ENCODE measurements at places on chromosomes 5 and 9. TPM values are rescaled to one million over a fixed set of nuclear protein-coding genes. Genes with fewer than 3 reads are reported as not detected.

DNA sequence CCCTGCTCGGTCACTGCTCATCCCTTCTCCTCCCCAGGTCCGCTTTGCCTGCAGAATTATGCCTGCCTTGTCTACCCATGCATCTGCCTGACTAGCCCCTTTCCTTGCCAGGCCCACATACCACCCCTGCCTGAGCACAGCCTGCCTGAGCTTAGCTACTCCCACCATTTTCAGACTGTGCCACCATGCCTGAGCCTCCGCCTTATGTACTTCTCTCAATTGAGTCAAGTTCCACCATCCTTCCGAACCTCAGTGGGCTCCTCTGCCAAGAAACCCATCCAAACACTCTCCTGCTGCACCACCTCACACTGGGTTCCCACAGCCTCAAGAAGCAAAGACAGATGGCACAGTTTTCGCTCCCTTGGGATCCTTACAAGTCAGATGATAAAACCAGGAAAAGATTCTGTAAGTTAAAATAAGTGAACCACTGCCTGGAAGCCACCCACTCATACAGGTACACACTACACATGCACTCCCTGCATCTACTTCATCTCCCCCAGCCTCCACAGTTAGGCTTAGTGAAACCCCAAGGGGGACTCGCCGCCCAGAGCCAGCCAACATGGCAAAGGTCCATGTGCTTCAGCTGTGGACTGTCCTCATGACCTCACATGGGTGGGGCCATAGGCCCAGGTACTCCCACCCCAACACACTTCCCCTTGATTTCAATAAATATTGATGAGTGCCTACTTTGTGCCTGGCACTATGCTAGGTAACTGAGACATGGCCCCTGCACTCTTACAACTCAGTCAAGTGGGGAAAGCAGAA, 23.1 kb downstream of the P4HA2 start:
- peaks cover 2% of the 10 kb centered on the region for H3K4me1 ChIP-seq
- no peak overlapping the region for H3K27ac ChIP-seq
- no peak for DNase-seq
- H3K4me3 ChIP-seq, result no peak overlapping the region

DNA sequence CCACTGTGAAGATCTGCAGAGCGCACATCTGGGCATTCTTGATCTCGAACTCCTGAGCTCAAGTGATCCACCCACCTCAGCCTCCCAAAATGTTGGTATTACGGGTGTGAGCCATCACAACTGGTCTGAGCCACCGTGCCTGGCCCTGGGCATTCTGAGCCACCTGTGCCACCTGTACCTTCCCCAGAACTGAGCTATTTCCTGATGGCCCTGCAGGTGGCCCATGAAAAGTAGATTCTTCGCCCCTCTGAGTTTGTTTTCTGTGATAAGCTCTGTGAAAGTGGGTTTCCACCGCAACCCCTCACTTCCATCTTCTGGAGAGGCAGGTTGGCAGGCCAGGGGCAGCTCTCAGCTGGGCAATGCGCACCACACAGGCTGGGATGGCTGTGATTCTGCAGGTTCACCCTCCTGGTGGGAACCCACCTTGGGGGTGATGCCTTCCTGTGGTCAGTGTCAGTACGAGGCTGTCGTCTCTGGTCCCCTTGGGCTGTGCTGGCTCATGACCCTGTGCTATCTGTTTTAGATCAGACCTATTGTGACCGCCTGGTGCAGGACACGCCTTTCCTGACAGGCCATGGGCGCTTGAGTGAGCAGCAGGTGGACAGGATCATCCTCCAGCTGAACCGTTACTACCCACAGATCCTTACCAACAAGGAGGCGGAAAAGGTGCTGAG, 11.3 kb downstream of the CARD19 start:
- H3K36me3 ChIP-seq, result peaks cover 38% of the 10 kb centered on the region
- H3K4me1 ChIP-seq, result peaks cover 33% of the 10 kb centered on the region
- H3K27ac ChIP-seq, result no peak overlapping the region
- no peaks in the 10 kb centered on the region for H3K27me3 ChIP-seq
- no peak overlapping the region for H3K4me3 ChIP-seq

- no peak overlapping the region for H3K27ac ChIP-seq
- DNase-seq, result no peak
- H3K27me3 ChIP-seq, result peaks cover 15% of the 10 kb centered on the region
- H3K4me1 ChIP-seq, result peaks cover 20% of the 10 kb centered on the region
- peak overlapping the region; percentile 85 for H3K4me3 ChIP-seq
These were observed 1.1 kb downstream of the SLCO4C1 start for GRCh38 chr5:102294886-102295395.

DNA sequence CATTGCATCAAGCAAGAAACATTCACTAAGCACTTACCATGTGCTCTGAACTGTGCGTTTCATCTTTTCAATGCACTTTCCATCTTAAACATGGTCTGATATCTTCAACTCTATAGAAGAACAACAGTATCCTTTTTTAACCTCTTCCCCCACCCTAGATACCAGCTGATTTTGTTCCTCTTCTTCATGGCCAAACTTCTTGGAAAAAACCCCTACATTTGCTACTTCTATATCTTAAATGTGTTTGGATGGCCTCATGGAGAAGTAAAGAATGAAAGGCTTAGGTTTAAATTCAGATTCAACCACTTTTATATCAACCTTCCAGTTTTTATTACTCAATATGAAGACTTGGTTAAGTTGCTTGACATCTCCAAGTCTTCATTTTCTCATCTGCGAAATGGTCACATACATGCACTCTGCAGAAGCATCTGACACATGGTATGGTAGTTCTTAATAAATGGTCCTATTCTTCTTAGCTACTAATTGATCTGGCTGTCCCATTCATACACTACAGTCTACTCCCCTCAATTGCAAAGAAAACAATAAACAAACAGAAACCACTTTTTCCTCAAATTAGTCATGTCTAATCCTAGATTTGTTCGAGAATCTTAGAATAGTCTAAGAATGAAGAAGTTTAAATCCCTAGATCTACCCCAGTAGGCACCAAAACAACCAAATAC, 59.4 kb downstream of the FYB1 start:
- no peak overlapping the region for H3K4me3 ChIP-seq
- no peaks in the 10 kb centered on the region for H3K27me3 ChIP-seq
- peaks cover 65% of the 10 kb centered on the region for H3K4me1 ChIP-seq
- peaks cover 40% of the 10 kb centered on the region for H3K36me3 ChIP-seq
- peak overlapping the region; percentile 4 for H3K27ac ChIP-seq

- H3K27ac ChIP-seq, result no peak overlapping the region
- no peak for DNase-seq
- peaks cover 26% of the 10 kb centered on the region for H3K27me3 ChIP-seq
- no peaks in the 10 kb centered on the region for H3K36me3 ChIP-seq
- H3K4me3 ChIP-seq, result no peak overlapping the region
- peaks cover 9% of the 10 kb centered on the region for H3K4me1 ChIP-seq
These were observed 114.5 kb downstream of the PALM2AKAP2 start for GRCh38 chr9:109894473-109894872.

- peaks cover 24% of the 10 kb centered on the region for H3K4me1 ChIP-seq
- peaks cover 19% of the 10 kb centered on the region for H3K36me3 ChIP-seq
- no peaks in the 10 kb centered on the region for H3K27me3 ChIP-seq
- no peak overlapping the region for H3K27ac ChIP-seq
These were observed 3.7 kb downstream of the CD180 start for GRCh38 chr5:67192719-67193438.

DNA sequence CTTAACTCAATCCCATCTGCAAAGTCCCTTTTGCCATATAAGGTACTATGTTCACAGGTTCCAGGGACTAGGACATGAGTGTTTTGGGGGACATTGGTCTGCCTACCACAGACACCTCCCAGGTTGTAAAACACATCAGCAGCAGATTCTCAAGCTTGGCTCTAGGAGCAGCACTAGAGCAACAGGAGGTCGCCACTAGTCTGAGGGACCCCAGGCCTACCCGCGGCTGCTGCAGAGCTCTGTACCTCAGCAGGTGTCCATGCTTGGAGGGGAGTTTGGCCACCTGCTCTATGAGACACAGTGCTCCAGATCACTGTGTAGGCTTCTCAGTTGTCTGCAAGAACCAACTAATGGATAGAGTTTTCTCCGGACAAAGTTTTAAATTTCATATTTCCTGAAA, 262.2 kb upstream of the ARRDC3 start:
- peaks cover 1% of the 10 kb centered on the region for H3K27me3 ChIP-seq
- no peaks in the 10 kb centered on the region for H3K36me3 ChIP-seq
- DNase-seq, result no peak
- no peak overlapping the region for H3K4me3 ChIP-seq
- H3K4me1 ChIP-seq, result no peaks in the 10 kb centered on the region

DNA sequence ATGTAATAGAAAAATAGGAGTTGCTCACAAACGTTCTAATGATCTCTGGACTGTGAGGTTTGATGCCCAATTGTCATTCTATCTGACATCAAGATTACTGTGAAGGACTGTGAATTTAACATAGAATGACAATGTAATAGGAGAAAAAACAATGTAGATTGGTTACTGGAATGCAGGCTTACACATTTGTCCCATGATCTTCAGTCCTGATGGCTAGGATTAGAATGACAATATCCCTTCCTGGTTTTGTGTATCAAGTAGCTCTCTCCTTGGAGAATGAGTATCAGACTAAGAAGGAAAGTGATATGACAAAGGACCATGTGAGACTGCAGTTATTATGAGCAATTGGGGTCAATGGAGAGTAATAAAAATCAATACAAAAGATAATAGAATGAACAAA, 862.2 kb upstream of the C9orf72 start:
- H3K27me3 ChIP-seq, result peaks cover 2% of the 10 kb centered on the region
- H3K36me3 ChIP-seq, result no peaks in the 10 kb centered on the region
- DNase-seq, result no peak
- no peak overlapping the region for H3K27ac ChIP-seq
- no peak overlapping the region for H3K4me3 ChIP-seq
- H3K4me1 ChIP-seq, result no peaks in the 10 kb centered on the region

DNA sequence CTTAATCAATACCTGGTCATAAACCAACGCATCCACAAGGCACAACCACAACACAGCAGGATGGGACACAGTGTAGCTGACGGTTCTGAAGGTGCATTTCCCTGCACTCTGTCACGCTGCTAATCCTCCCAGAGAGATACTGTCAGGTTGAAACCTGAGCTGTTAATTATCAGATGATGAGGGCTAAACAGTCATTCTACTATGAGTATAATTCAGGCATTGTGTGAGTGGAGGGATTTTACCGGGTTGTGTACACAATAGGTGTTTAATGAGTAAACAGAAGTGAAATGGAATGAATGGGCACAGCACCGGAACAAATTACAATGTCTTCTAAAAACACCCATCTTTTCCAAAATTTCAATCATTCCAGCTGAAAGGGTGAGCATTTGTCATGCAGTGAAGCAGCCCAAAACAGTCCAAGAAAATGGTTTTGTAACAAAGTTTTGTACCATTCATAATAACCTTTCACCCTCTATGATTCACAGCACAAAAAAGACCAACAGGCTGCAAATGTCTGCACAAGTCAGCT, 71.5 kb downstream of the ABCA1 start:
- H3K4me1 ChIP-seq, result no peaks in the 10 kb centered on the region
- no peak for DNase-seq
- no peaks in the 10 kb centered on the region for H3K36me3 ChIP-seq
- no peak overlapping the region for H3K27ac ChIP-seq

GRCh38 chr5:170301149-170301548, 3.6 kb upstream of the LCP2 start:
- DNase-seq, result no peak
- peaks cover 14% of the 10 kb centered on the region for H3K36me3 ChIP-seq
- no peak overlapping the region for H3K4me3 ChIP-seq
- peaks cover 54% of the 10 kb centered on the region for H3K4me1 ChIP-seq
- H3K27me3 ChIP-seq, result no peaks in the 10 kb centered on the region

DNA sequence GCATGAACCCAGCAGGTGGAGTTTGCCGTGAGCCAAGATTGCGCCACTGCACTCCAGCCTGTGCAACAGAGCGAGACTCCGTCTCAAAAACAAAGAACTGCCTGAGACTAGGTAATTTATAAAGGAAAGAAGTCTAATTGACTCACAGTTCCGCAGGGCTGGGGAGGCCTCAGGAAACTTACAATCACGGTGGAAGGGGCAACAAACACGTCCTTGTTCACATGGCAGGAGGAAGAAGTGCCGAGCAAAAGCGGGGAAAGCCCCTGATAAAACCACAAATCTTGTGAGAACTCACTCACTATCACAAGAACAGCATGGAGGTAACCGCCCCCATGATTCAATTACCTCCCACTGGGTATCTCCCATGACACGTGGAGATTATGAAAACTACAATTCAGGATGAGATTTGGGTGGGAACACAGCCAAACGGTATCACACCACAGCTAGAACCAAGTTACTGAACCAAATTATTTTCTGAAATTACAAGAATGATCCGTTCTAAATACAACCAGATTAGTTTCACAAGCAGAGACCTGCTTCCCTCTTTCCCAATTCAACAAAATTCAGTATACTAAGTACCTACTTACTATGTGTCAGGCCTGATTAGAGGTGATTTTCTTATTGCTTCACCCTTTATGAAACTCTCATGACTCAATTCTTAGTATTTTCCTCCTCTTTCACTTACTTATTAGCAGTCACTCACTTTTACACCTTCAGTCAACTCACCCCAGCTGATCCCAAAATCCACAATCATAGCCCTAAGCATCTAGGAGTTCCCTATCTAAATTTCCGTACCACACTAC, 8.4 kb downstream of the UBTD2 start:
- no peaks in the 10 kb centered on the region for H3K27me3 ChIP-seq
- peaks cover 38% of the 10 kb centered on the region for H3K36me3 ChIP-seq
- no peak for DNase-seq
- no peak overlapping the region for H3K27ac ChIP-seq
- H3K4me3 ChIP-seq, result no peak overlapping the region

DNA sequence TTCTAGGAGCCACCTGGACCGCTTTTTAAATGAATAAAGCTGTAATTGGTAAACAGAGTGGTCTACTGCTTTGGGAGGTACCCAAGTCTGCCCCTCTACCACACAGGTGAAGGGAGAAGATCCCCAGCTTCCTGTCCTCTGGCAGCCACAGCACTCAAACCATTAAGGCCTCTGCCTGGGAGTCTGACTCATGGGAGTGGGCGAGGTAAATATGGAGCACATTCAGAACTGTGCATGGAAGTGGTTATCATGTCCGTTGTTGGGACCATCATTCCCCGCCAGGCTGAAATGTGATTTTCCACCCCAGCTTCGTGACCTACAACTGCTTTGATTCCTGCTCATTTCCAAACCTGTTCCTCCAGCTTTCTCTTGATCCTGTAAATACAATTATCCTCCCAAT, 59.5 kb upstream of the ALDH1B1 start:
- no peaks in the 10 kb centered on the region for H3K36me3 ChIP-seq
- H3K27ac ChIP-seq, result no peak overlapping the region
- peaks cover 10% of the 10 kb centered on the region for H3K27me3 ChIP-seq
- DNase-seq, result no peak
- no peak overlapping the region for H3K4me3 ChIP-seq

The IFNB1 gene
- 0.61 TPM for total RNA-seq

The ITGA1 gene
- total RNA-seq, result 23.6 TPM

The MAMDC2 gene
- 0.08 TPM for total RNA-seq

The CDC20B gene
- 0.48 TPM for total RNA-seq

The KLF4 gene
- 0.20 TPM for total RNA-seq

The PTCH1 gene
- 19.4 TPM for total RNA-seq

The IRF1 gene
- total RNA-seq, result 228 TPM

The TXNDC8 gene
- total RNA-seq, result not detected

The NMUR2 gene
- total RNA-seq, result not detected

The SHOC1 gene
- not detected for total RNA-seq

Measured in activated naive CD8-positive, alpha-beta T cell treated with anti-CD3 and anti-CD28 coated beads, Interleukin-2, amount 10 ng/mL, durations not matched to agents 7 days and 5 days (primary cell).